ENCODE measurements at places on chromosomes 16 and 17. TPM values are rescaled to one million over a fixed set of nuclear protein-coding genes. Genes with fewer than 3 reads are reported as not detected.

Gene CYB5D1
- 5.5 TPM for total RNA-seq

Gene HGS
- 187 TPM for total RNA-seq

Gene GRIN2A
- total RNA-seq: 2.7 TPM

DNA sequence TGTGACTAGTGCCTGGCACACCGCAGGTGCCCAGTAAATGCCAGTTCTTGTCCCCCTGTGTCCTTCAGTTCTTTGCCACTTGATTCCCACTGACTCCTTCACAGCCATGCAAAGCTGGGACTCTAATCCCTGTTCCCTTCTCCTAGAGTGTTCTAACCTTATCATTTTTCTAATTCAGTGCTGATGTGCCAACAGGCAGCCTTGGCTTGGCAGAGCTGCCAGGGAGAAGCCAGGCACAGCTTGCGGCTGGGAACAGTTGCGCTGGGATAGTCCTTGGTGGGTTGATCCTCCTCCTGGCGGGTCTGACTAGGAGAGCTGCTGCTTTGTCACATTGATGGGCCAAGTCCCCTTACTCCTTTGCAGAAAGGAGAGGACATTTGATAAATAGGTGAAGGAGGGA, 654.2 kb downstream of the HS3ST4 start:
- DNase-seq: no peak

DNA sequence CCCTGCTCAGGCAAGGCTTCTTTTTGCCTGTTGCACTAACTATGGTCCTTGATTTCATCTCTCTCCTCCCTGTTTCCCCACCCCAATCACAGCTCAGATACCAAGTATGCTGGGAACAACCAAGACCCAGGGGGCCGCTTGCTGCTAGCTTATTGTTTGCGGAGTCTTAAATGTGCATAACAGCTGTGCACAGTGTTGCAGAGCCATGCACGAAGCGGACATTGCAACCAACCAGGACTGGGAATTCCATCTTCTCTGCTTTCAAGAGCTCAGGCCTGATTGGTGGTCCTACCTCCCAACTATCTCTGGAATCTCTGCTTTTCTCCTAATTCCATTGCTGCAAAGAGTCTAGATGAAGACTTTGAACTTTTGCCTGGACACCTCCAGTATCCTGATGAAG, 281.3 kb upstream of the TNRC6C start:
- no peak for DNase-seq

GRCh38 chr17:8890671-8891070, 23.2 kb upstream of the PIK3R6 start:
- DNase-seq: no peak
